Activated CD8-positive, alpha-beta memory T cell treated with anti-CD3 and anti-CD28 coated beads for 1 hour (primary cell): ENCODE measurements at places on chromosomes 3 and 15.

DNA sequence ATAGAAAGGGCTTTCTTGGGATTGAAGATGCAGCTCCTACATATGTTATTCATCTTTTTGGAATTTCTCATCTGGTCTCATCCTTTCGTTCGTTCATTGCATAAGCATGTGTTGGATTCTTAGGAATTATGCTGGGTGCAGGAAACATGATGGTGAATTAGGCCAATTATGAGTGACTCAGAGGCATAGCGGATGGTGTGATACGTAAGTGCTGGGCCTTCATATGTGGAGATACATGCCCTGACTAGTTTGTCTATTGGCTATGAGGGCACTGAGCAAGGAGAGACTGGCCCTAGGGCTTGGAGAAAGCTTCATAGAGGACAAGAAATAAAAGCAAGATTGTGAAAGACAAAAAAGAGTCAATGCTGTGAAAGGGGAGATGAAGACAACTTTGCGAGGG is 235.1 kb downstream of the MYRIP start:
- DNase-seq = no peak

- DNase-seq = no peak
Measured at GRCh38 chr3:20811631-20812030, 625.6 kb upstream of the SGO1 start.

GRCh38 chr15:50046867-50047266 is 72.2 kb downstream of the ATP8B4 start:
- DNase-seq = no peak

DNA sequence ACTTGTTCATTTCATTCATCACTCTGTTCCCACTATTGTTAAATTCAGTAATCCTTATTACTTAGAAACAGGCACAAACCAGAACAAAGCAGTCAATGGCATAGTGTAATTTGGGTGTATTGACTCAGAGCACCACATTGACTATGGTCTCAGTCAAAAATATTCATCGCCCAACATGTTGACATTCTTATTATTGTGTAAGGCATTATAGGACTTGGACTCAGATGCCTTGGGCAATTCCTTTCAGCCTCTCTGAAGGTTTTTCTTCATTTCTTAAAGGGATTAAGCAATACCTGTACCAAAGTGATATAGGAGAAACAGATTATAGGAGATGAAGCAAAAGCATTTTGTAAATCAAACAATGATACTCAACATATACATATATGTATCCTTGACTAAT is 114.7 kb upstream of the BHLHE40 start:
- DNase-seq = no peak

DNA sequence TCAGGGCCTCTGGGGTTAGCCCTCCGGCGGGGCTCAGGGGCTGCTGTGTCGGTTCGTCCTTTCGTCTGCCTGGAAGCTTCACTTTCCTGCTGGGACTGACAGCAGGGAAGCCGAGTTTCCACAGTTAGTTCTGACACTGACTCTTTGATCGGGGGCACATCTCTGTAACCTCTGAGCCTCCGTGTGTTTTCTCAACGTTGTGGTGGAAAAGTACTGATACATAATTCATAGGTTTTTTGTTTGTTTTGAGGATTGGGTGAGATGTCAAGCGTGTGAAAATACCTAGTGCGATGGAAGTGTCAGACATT is 481 bp downstream of the AP4E1 start:
- DNase-seq = no peak

DNA sequence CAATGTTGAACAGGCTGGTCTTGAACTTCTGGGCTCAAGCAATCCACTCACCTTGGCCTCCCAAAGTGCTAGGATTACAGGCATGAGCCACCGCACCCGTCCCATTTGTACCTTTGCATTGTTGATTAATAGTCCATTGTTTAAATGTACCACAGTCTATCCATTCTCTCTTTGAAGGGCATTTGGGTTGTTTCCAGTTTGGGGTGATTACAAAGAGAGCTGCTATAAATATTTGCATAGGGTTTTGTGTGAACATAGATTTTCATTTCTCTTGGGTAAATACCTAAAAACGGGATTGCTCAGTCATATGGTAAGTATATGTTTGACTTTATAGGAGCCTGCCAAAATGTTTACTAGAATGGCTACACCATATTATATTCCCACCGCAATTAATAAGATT is 13.7 kb upstream of the PTPRG start:
- no peak for DNase-seq

- DNase-seq = no peak
Measured at GRCh38 chr15:33204926-33205325, 10.4 kb upstream of the FMN1 start.

- DNase-seq = no peak
Measured at GRCh38 chr3:23663661-23664186, 142.0 kb upstream of the UBE2E1 start.

DNA sequence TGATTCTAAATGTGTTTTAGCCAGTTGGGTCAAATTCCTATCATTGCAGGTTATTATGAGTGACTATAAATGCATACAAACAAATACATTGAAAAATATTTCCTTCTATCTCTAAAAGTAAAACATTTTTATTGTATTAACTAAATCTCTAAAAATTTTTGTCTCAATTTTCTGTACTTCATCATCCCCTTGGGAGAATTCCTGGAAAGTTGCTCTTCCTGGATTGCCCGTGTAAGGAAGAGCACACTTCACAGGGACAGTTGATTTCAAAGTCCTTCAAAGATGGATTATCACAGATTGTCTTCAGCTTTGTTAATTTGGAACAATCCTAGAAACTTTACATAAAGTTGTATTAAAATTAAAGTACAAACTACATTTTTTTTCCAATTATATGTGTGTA is 595.6 kb downstream of the ROBO1 start:
- no peak for DNase-seq

DNA sequence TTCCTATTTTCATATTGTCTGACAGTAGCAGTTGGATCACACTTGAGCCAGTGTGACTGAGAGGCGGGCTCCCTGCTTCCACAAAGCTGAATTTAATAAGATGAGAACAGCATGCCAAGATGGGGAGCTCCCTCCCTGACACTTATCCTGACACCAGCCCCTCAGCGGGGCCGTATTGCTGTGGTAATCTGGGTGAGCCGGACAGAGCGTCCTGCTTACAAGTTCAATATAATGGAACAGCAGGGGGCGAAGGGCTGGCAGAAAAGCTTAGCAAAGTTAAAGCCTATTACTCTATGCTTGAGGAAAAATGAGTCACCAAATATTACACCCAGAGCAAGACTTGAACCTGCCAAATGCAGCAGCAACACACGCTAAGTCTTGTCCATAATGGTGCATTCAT is 163.8 kb upstream of the CMC1 start:
- no peak for DNase-seq

DNA sequence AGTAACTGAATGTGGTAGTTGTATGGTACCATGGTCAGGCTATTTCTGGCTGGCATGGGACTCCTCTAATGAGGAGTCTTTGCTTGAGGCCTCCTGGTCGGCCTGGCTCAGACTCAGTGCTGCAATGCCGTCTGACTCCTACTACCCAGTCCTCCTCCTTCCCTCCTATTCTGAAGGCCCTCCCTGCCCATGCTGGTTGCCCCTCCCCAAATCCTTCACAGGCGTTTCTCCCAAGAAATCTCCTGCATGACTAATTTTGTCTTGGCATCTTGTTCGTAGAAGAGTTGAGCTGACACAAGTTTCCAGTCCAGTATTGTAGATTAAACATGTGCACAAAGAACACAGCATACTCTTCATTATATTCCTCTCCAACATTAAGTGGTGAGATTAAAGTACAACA is 115.5 kb downstream of the NFKBIZ start:
- no peak for DNase-seq

GRCh38 chr3:126111126-126111551 is 27.2 kb upstream of the SLC41A3 start:
- no peak for DNase-seq

- no peak for DNase-seq
Measured at GRCh38 chr3:23754215-23754614, 51.5 kb upstream of the UBE2E1 start.

GRCh38 chr3:184574515-184575417 is 13.2 kb downstream of the EPHB3 start:
- no peak for DNase-seq

DNA sequence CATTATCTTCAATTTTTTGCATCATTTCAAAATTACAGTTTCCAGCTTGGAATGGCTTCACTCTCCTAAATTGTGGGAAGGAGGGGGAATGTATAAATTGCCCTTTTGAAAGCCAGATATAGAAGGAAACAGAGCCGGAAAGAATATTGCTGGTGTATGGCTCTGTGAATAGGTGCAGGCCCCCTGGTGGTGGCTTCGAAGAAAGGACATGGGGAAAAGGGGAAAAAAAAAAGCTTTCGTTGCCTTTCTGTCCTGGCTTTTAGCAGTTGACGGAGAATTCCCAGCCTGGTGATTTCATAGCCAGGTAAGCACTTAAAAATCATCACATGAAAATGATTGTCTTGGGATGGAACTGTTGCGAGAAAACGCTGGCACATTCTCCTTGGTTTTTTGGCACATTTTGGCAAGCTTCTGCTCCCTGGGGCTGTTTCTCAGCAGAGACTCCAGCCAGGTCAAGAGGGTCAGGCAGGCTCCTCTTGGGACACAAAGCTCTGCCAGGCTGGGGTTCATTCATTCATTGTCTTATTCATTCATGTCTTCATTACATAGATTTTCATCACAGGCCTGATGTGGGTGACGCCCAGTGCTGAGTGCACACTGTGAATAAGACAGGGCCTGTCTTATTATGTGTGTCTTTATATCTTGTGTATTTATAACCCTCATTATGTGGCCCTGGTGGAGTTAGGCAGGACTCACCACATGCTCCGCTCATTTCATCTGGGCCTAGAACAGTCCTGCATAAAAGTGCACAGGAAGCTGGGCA is 300.0 kb upstream of the TPM1 start:
- no peak for DNase-seq

DNA sequence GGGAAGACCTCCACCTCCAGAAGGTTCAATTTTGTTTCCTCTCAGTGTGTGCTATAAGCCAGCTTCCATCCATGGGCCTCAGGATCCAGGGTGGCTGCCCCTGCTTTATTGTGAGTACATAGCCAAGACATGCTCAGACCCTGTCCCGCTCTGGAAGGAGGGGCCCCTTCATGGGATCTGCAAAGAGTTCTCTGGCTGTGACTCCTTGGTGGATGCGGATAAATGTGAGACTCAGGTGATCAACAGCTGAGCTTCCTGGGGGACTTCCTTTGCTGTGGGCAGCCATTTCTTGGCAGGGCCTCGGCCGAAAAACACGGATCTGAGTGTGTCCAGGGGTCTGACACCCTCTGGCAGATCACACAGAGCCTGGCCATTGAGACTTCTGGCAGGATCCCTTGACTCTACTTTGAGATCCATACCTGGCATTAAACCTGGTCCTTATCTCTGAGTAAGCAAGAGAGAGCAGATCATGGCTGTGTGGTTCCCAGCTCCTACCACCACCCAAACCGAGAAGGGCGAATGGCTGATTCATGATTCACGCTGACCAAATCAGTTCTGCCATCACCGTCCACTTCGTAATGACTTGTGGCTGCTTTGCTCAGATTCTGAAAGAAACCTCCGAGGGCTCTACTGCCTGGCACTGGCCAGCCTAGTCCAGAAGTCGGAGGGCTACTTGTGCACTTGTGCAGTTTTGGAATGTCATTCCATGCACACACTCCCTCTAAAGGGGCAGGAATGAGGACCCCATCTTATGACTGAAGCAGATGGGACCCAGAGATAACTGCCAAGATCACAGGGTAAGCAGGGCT is 68.1 kb downstream of the SENP2 start:
- no peak for DNase-seq

- DNase-seq = no peak
Measured at GRCh38 chr15:34582461-34583371, 735 bp downstream of the GOLGA8B start.

DNA sequence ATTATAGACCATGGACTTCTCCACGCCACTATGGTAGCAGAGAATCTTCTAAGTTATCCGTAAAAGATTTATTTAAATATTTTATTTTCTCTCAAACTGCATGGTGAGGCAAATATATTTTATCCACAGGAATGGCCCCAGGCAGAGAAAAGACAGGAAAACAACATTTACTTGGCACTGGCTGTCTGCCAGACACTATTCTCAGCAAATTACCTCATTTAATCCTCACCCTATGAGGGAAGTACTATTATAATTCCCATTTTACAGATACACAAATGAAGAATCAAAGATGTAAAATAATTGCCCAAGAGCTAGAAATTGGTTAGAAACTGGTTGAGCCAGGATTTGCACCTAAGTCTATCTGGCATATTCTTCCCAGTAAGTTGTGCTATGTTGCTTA is 361.4 kb upstream of the IL12A start:
- no peak for DNase-seq

DNA sequence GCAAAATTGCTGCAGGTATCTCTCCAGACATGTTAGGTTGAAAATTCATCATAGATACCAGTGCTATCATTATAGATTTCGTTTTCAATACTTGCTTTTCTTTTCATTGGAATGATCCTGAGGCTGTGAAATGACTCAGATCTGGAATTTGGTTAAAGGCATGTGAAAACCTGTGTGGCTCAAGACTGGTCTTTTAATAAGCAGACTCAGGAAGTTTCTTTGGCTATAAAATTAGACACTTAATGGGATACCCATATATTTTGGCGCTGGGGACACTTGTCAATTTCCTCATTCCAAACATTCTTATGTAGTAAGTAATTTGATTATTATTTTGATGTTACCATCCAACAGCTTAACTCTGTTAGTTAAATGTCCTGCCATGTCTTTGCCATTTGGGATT is 1041.1 kb upstream of the GBE1 start:
- no peak for DNase-seq

- no peak for DNase-seq
Measured at GRCh38 chr3:195210266-195210973, 60.5 kb downstream of the XXYLT1 start.

GRCh38 chr15:81373176-81373575 is 837 bp downstream of the TMC3 start:
- no peak for DNase-seq

DNA sequence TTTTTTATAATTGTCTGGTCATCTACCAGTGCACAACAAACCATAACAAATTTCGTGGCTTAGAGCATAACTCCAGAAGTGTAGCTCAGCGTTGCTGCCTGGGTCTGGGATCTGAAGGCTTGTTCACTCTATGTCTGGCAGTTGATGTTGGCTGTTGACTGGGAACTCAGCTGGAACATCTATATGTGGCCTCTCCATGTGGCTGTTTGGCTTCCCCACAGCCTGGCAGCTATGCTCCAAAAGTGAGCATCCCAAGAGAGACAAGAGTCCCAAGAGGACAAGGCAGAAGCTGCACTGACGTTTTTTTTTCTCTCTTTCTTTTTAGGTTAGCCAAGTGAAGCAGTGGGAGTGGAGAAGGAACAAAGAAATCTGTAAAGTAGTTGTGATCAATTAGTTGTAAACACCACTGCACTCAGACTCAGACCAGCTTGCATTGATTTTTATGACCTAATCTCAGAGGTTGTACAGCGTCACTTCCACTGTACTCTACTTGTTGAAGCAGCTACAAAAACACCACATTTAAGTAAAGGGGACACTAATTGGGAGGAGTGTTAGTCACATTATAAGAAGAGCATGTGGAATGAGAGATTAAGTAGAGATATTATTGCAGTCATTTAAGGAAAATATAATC is 2.5 kb upstream of the GPR176 start:
- DNase-seq = no peak

GRCh38 chr15:98684995-98685525 is 36.7 kb downstream of the IGF1R start:
- no peak for DNase-seq

GRCh38 chr3:147680837-147681483 is 271.8 kb downstream of the ZIC1 start:
- no peak for DNase-seq
